ENCODE measurements at places on chromosomes 2 and 18.

DNA sequence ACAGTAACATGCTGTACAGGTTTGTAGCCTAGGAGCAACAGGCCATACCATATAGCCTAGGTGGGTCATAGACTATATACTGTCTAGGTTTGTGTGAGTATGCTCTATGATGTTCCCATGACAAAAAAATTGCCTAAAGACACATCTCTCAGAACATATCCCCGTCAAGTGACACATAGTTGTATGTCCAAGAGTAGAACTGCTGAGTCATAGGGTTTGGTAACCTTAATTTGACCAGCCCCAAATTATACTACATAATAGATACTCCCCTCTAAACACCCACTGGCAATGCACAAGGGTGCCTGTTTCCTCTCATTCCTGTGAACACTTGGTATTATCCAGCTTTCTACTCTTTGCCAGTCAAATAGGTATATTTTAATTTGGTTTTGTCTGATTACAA, 161.6 kb downstream of the LCLAT1 start:
- no peak for DNase-seq

DNA sequence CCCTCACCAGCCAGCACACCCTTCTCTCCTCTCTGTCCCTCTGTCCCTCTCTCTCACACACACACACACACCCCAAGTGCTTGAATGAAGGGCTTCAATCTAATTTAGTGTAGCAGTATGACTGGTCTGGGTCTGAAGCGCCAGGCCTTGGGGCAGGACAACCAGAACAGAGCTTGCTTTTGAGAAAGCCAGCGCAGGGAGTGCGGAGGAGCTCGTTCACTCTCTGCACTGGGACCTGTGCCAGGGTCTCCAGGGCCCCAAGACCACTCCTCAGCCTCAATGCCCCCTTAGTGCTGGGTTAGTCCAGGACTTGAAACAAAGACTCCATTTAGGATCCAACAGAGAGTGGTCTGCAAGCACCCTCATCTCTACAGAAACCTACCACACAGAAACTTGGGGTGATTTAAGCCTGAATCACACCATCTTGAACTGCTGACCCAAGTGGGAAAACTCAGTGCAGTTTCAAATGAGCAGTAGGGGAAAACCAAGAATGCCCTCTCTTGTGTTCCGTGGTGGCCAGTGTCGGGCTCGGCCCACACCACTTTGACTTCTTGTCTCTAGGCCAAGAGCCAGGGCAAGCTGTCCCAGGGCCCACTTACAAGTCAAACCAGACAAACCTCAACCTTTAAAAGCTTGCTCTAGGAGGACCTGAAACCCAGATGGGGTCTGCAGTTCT, 66.6 kb upstream of the WIPF1 start:
- no peak for DNase-seq

GRCh38 chr2:62423883-62424458, 82.0 kb downstream of the TMEM17 start:
- DNase-seq = no peak

DNA sequence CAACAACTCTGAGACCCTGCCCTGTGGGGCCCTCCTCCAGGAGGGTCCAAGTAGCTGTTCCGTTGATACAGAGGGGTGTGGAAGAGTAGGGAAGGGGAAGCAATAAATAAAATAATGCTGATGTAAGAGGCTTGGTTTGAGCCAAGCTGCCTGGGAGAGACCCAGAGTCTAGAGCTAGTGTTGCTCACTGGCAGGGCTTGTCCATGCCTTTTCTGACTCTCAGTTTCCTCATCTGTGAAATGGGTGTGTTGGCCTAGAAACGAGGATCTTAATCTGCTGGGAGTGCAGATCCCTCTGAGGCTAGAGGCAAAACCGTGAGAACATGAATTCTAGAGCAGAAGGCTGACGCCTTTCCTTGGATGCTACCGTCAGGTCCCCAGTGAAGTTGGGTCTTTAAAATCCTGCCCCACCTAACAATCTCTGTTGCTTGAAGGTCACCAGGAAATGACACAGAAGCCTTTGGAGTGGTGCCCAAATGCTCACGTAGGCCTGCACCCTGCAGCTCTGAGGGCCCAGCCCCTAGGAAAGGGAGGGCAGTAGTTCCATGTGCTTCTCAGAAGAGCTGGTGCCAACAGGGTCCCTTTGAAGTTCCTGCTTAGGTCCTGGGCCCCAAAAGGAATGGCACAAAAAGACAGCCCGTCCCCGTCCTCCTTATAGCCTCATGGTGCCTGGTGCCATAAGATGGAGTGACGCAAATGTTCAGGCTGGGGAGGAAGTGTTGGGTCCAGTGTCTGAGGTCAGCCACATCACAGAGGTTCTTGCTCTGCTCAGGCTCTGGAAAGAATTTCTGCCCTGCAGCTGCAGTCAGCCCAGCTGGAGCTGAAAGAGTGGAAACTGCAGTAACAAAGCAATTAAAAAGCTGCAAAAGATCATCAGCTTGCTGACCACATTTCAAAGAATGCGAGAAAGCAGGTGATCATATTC, 73.2 kb upstream of the SMAD2 start:
- no peak for DNase-seq

GRCh38 chr2:102109016-102109415, 33.5 kb upstream of the IL1R1 start:
- no peak for DNase-seq

- DNase-seq = no peak
Measured at GRCh38 chr2:151459358-151459757, 49.7 kb downstream of the RIF1 start.

DNA sequence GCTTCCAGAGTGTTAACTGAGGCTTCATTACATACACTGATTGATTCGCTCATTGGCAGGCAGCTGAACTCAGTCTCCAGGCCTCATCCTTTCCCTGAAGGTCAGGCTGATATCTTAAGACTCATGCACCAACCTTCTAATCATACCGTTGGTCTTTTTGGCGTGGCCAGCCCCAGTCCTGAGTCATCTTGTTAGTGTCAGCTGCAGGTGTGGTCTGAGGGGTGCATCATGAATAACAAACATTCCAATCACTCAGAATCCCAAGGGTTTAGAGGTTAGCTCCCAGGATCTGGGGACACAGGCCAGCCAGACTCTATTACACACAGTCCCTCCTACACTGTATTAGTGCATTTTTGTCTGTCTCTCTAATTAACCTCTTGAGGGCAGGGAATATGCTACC, 271.5 kb downstream of the HRH4 start:
- DNase-seq = no peak

- DNase-seq = no peak
Measured at GRCh38 chr2:54859997-54860701, 136.7 kb downstream of the EML6 start.

- peak; percentile 99 for DNase-seq
Measured at GRCh38 chr18:63367053-63367953, at the start of gene KDSR. KDSR (minus strand) TSS chr18:63367206; CDS start chr18:63367118, 88 bp downstream.

DNA sequence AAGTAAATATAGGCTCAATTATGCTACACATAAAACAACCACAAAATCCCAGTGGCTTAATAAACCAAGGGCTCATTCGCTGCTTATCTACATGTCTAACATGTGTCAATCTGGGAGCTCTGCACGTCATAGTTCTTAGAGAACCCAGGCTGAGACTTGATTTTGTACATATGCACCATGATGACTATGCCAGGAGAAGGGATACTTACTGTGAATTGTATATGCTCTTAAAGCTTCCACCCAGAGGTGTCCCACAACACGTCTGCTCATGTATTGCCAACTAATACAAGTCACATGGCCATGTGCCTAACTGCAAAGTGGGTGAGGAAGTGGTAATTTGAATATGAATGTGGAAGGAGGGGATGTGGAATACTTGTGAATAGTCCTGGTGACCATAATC, 262.1 kb downstream of the CPS1 start:
- DNase-seq = no peak

DNA sequence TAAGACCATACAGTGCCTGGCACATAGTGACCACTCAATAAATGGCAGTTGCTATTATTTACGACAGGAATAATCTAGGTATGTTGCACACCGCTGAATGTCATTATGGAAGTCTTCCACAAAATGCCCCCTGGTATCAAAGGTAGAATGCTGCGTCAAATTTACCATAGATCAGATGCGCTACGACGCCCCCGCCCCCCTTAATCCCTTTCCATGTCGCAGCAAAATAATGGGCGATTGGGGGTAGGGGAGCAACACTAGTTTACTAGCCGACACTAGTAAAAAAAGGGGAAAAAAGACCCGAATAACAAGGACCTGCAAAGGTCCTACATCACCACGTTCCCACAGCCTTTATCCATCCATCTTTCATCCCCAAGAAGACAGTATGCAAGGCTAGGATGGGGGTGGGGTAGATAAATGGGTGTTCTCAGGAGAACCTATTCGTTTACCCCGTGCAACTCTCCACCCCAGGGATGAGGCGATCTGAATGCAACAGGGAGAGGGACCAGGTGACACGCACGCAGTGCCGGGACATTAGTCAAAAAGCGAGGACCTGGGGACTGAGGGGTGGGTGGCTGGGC, 455 bp downstream of the PREPL start:
- peak; percentile 16 for DNase-seq

GRCh38 chr18:22676423-22676822, 256.7 kb upstream of the RBBP8 start:
- no peak for DNase-seq

- no peak for DNase-seq
Measured at GRCh38 chr18:22132763-22133162, 36.6 kb upstream of the GATA6 start.
